ENCODE measurements at places on chromosomes 7 and 10. TPM values are rescaled to one million over a fixed set of nuclear protein-coding genes. Genes with fewer than 3 reads are reported as not detected.

GRCh38 chr10:132099389-132100090 is 33.8 kb downstream of the JAKMIP3 start:
- no peaks in the 10 kb centered on the region for H3K4me1 ChIP-seq
- H3K36me3 ChIP-seq, result no peaks in the 10 kb centered on the region
- H3K27me3 ChIP-seq, result no peaks in the 10 kb centered on the region
- H3K27ac ChIP-seq, result no peak overlapping the region
- H3K4me3 ChIP-seq, result no peak overlapping the region
- DNase-seq, result no peak

The SSC4D gene
- not detected for total RNA-seq

The HTR7 gene
- total RNA-seq, result 0.34 TPM

The RHOBTB1 gene
- 6.9 TPM for total RNA-seq

DNA sequence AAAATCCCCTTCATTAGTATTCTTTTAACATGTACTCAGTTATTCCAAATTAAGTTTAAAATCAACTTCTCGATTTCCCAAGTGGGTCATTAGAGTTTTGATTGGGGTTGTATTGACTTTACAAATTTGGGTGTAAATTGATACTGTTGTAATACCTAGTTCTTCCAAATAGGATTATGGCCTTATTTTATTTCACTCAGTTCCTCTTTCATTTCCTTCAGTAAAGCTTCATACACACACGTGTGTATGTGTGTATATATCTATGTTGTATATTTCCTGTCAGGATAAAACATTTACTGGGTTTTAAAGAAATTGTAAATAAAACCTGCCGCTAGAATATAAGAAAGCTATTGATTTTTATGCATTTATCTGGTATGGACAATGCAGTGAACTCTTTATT is 15.9 kb downstream of the YME1L1 start:
- no peaks in the 10 kb centered on the region for H3K27me3 ChIP-seq
- H3K27ac ChIP-seq, result no peak overlapping the region
- H3K4me3 ChIP-seq, result no peak overlapping the region
- no peaks in the 10 kb centered on the region for H3K36me3 ChIP-seq
- no peak for DNase-seq

The TMEM176B gene
- total RNA-seq, result 34.1 TPM

DNA sequence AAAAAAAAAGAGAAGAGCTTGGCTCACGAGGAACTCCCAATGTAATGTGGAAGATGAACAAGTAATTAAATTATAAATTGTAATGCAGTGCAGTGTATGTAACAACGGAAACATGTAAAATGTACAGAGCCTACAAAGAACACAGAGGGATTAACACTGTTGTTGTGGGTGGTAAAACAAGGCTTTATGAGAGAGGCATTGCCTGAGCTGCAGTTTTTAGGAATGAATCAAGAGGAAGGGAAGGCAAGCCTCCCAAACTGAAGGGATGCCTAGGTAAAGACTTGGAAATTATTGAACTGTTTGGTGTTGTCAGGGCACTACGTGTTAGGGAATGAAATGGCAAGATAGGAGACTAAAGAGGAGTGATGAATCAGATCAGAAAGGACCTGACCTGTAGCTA is 213.7 kb downstream of the HTR7 start:
- no peak overlapping the region for H3K4me3 ChIP-seq
- no peak overlapping the region for H3K27ac ChIP-seq
- H3K27me3 ChIP-seq, result no peaks in the 10 kb centered on the region
- H3K4me1 ChIP-seq, result no peaks in the 10 kb centered on the region
- no peaks in the 10 kb centered on the region for H3K36me3 ChIP-seq

- H3K27me3 ChIP-seq, result no peaks in the 10 kb centered on the region
- no peaks in the 10 kb centered on the region for H3K4me1 ChIP-seq
- no peaks in the 10 kb centered on the region for H3K36me3 ChIP-seq
- no peak overlapping the region for H3K4me3 ChIP-seq
Observed at GRCh38 chr7:130417213-130417612, 23.6 kb downstream of the CEP41 start.

DNA sequence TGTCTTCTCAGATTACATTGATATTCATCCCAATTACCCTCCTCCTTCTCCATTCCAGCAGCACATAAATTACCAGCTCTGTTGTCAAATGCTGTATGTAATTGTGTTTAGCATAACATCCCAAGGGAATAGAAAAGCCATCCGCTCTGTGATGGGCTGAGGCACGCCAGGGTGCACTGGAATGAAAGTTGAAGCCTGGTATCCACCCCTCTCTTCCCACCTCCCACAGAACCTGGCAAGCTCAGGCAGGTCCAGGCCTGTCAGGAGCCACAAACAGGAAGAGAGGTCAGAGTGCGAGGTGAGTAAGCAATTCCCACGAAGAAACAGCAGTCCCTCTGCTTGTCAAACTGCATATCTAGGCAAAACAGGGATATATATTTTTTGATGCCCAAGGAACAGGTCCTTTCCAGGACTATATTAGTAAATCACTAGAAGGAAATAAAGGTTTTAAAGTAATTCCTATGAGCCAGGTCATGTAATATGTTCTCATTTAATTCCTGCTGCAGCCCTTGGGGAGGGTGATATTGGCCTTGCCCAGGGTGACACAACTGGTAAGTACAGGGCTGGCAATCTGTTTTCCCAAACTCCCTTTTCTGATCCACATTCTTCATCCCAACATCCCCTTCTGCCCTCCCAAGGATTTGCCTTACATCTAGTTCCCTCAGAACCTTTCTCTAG is 155.6 kb upstream of the GHITM start:
- H3K36me3 ChIP-seq, result no peaks in the 10 kb centered on the region
- no peak overlapping the region for H3K27ac ChIP-seq
- no peaks in the 10 kb centered on the region for H3K4me1 ChIP-seq

DNA sequence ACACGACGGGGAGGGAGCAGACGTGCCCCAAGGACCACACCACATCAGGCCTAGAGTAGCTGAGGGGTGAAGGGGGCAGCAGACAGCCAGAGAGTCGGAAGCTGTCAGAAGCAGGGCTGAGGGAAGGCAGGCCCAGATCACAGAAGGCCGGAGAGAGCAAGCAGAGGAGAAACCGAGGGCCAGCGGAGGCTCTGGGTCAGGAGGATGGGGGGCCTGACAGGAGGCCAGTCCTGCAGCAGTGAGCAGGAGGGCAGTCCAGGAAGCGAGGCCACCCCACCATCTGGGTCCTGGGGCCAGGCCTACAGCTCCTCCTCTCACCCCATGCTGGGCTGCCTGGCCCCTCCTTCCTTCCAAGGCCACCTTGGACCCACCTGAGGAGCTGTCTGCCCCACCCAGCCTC is 20.3 kb downstream of the SLIT1 start:
- H3K4me3 ChIP-seq, result no peak overlapping the region
- no peak overlapping the region for H3K27ac ChIP-seq
- no peaks in the 10 kb centered on the region for H3K36me3 ChIP-seq
- no peak for DNase-seq
- H3K27me3 ChIP-seq, result no peaks in the 10 kb centered on the region
- no peaks in the 10 kb centered on the region for H3K4me1 ChIP-seq

DNA sequence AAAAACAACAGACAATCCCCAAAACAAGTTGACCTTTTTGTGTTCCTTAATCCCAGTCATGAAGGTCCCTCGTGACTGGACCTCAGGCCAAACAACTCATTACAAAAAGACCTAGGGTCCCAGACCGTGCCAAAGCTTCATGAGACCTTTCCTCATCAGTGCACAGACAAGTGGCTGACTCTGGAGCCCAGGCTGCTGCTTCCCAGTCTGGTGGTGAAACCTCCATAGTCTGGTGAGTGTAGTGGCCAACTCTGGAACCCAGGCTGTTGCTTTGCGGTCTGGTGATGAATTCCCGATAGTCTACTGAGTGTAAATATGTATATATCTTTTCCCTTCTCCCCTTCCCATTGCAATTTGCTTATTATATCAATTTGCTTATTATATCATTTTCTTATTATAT is 22.1 kb upstream of the SLC18A3 start:
- no peaks in the 10 kb centered on the region for H3K36me3 ChIP-seq
- H3K27me3 ChIP-seq, result no peaks in the 10 kb centered on the region
- H3K4me1 ChIP-seq, result no peaks in the 10 kb centered on the region
- DNase-seq, result no peak
- no peak overlapping the region for H3K4me3 ChIP-seq

The C10orf67 gene
- total RNA-seq, result not detected

GRCh38 chr7:88328787-88329186 is 22.1 kb upstream of the STEAP4 start:
- DNase-seq, result no peak

DNA sequence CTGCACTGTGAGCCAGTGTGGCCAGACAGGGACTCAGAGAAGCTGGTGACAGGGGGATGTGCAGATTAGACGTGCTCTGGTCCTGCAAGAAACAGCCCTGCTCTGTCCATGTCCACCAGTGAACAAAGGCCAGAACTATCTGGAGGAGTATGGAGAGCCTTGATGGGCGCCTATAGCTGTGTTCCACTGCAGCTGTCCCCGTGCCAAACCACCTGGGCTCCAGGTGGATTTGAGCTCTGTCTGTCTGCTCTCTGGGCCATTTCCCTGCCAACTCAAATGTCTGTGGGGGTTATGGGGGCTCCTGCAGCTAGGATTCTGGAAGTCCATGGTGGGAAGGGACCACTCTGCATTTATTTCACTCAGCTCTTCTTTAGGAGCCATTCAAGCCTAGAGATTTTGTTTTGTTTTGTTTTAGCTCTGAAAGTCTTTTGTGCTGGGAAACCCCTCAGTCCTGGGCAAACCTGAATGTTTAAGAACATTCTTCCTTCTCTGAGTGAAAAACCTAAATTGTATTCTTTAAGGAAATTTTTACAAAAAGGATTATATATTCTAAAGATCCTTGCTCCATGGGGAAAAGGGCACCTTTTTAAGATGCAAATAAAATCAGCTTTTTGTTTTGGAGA is 1039.5 kb upstream of the SORCS1 start:
- H3K4me1 ChIP-seq, result no peaks in the 10 kb centered on the region
- H3K36me3 ChIP-seq, result no peaks in the 10 kb centered on the region
- DNase-seq, result no peak
- no peak overlapping the region for H3K27ac ChIP-seq
- no peak overlapping the region for H3K4me3 ChIP-seq

The PKD2L1 gene
- total RNA-seq, result not detected

- no peak overlapping the region for H3K27ac ChIP-seq
- H3K36me3 ChIP-seq, result no peaks in the 10 kb centered on the region
- H3K4me1 ChIP-seq, result no peaks in the 10 kb centered on the region
Observed at GRCh38 chr7:142771353-142771723, 568 bp downstream of the PRSS2 start.

- no peak for DNase-seq
- H3K4me1 ChIP-seq, result no peaks in the 10 kb centered on the region
- H3K27me3 ChIP-seq, result no peaks in the 10 kb centered on the region
- peak overlapping the region; percentile 10 for H3K4me3 ChIP-seq
- no peaks in the 10 kb centered on the region for H3K36me3 ChIP-seq
Observed at GRCh38 chr10:65571011-65571570, 1354.7 kb upstream of the LRRTM3 start.

DNA sequence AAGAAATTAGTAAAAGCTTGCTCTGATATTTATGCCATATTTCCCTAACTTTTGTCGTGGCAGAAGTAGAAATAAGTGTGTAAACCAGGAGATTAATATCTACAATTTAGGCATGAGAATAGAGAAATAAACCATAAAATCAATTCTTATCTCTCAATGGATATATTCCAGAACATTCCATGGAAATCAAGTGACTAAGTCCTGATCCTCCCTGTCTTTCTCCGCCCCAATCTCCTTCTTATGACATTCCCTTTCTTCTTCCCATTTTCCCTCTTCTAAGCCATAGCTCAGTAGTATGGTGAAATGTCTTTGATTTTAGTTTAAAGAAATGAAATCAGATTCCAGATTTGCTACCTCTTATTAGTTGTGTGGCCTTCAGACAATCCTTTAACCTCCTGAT is 88.8 kb downstream of the TBXAS1 start:
- no peak overlapping the region for H3K4me3 ChIP-seq
- no peaks in the 10 kb centered on the region for H3K36me3 ChIP-seq
